NCI-H510A (cell line): ENCODE measurements at places on chromosomes 1 and 21.
A peak's percentile ranks its signal among the peaks of the same experiment; 100 is the strongest.

GRCh38 chr1:188427642-188428041 is 1598.9 kb downstream of the PLA2G4A start:
- DNase-seq: no peak

DNA sequence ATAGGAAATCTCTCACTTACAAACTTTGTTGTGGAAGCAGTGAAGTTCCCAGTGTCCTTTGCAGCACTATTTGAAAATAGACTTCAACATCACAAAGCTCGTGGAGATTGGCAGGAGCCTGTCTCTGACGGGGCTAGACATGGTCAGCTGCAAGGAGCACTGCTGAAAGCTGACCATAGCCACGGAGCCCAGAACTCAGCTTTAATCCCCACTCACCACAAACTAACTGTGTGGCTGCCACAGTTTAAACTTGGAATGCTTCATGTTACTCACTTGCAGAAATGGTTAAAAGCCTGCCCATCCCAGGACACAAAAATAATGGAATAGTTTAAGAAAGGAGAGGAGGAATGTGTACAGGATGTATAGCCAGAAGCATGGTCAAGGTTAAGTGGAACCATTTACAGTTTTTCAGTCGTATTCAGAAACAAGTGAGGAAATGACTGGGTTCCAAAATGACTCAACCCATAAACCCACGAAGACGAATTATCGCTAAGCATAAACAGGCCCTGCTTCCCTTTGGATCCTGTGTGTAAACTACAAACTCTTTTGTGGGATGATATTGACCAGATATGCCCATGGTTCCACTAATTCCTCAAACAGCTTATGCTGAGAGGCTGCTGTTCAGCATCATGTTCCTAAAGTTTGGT is 18.2 kb downstream of the DNALI1 start:
- no peak for DNase-seq

DNA sequence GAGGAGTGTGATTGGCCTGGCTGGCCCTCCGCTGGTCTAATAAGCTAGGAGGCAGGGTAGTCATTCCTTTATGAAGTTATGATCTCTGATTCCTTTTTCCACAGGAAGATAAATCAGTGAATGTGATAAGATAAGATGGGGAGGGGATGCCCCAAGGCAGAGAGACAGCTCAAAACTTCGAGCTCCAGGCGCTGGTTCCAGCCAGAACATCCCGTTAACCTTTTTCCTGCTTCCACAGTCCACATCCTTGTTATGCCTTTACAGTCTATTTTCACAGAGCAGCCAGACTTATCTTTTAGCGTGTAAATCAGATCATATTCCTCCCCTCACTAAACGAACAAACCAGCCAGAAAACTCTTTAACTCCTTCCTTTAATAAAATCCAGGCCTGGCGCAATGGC is 38.5 kb upstream of the BMP8B start:
- DNase-seq: peak; percentile 91

DNA sequence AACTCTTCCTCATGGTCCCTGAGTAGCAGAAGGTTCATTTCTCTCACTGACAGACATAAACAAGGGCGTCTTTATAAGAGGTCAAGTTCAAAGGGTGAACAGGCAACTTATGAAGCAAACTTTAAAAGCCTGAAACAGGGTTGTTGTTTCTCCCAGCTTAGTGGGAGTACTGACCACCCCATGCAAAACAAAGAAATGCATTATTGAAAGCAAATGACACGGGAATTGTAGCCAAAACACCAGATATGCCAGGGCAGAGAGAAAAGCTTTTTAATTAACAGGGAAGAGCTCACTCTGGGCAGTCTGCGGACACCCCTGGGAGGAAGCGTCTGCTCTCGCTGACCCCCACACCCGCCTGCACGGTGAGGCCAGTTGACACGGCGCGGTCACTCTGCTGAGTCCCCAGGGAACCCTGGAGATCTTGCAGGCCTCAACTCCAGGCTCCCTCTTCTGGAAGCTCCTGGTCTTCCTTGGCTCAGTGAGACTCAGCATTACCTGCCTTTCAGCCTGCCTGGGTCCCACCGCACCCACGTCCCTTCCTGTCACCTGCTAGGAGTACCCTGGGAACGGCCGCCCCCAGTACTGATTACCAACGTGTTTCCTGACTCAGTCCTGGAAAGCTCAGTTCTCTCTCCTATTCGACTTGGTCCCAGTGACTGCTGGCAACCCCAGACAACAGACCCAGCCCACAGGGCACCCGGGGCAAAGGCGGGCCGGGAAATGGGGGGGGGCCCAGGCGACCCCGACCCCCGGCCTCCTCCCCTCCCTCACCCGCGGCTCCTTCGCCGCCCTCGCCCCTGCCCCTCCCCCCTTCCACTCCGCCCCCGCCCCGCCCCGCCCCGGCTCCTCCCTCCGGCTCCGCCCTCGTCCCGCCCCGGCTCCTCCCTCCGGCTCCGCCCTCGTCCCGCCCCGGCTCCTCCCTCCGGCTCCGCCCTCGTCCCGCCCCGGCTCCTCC is 972 bp downstream of the CFAP410 start:
- peak; percentile 29 for DNase-seq

DNA sequence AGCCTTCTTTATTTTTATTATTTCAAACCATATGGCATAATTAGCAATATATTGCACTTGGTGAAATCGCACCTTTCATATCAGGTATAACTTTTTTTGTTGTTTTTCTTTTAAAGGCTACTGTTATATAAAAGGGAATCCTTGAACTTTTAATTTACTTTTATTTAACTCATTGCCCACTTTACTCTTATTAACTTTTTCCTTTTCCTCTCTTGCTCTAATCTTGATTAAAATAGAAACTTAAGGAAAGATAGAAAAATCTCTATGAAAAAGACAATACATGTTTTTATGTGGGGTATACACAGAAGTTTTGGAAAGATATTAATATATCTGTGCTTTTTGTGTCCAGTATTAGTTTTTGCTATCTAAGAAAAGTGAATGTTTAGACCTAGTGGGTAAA is 805.8 kb downstream of the USP25 start:
- DNase-seq: no peak

- no peak for DNase-seq
Measured at GRCh38 chr1:184329245-184329953, 57.4 kb upstream of the C1orf21 start.

DNA sequence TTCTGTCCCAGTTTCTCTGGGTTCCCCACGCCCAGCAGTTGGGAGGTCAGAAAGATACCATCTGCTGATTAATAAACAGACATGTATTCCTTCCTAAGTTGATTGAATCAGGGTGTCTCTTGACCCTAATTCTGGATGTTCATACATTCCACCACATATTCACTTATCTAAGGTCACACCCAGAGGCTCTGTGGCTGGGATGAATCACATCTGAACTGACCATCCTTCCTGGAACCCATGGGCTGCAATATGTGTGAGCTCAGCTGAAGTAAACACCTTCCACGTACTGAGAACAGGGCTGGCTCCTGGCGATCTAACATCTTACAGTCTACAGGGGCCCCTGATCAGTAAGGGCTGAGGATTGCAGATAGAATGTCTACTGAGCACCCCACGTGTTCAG is 20.5 kb upstream of the TRABD2B start:
- DNase-seq: no peak

DNA sequence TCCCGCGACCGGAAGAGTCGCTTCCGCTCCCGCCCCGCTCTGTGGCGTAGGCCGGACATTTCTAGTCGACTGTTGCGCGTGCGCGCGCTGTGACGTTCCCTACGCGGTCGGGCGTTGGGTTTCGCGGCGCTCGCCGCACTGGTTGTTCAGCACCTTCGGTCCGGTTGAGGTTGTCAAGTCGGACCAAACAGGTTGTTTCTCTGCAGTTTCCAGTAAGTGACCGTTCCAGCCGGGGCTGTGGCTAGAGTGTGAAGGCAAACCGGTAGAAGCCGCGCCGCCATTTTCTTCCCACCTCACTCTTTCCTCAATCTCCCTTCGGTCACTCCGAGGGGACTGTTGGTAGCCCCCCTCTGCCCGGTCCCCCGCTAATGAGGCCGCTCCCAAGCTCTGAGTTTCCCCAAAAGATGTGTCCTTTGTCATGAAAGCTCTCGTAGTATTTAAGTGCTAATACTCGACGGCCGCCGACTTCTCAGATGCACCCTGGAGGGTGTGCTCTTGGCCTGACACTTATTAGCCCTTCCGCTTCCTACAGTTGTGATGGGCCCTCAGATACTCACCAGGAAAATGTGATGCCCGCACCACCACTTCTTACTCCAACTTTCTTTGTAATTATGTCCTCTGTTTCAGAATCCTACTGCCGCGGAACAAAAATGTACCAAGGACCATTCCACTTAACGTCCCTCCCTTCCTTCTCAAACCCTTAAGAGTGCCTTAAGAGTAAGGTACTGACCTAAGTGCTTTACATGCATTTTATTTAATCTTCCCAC is 56.3 kb downstream of the TRAF5 start:
- DNase-seq: peak; percentile 90

- no peak for DNase-seq
Measured at GRCh38 chr21:41961282-41961701, 7.5 kb upstream of the C2CD2 start.

DNA sequence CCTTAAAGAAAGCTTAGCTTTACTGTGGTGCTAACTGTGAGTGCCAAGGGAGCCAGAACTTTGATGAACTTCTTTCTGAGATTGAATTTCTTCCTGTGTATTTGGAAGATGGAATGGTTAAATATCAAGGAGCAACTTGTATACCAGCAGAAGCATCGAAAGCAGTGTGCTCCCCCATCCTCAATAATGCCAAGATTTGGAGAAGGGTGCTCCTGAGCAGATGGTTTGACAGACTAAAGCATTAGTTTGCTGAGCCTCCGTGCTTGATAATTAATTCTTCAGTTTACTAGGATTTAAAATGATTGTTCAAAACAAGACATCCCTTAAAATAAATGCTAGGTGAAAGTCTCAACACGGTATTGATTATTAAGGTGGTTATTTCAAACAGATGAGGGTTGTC is 42.4 kb upstream of the AKT3 start:
- DNase-seq: no peak

DNA sequence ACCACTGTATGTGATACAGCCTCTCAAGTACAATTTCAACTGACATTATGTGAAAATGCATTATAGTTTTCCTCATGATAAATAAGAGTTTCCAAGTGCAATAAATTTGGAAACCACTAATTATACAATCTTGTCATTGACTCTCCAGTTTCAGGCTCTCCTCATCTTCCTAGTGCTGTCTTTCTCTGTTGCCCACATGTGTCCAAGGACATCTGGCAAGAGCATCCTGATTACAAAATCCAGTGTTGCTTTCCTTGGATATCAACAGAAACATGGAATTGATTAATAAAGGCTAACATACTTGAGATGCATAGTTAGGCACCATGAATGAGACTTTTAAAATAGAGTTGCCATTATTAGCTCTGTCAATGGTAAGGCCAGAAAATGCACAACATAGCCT is 15.6 kb upstream of the MAP10 start:
- DNase-seq: no peak

GRCh38 chr1:15167386-15167785 is 13.8 kb downstream of the TMEM51 start:
- DNase-seq: no peak

GRCh38 chr21:34713621-34714020 is 44.8 kb downstream of the CLIC6 start:
- no peak for DNase-seq

DNA sequence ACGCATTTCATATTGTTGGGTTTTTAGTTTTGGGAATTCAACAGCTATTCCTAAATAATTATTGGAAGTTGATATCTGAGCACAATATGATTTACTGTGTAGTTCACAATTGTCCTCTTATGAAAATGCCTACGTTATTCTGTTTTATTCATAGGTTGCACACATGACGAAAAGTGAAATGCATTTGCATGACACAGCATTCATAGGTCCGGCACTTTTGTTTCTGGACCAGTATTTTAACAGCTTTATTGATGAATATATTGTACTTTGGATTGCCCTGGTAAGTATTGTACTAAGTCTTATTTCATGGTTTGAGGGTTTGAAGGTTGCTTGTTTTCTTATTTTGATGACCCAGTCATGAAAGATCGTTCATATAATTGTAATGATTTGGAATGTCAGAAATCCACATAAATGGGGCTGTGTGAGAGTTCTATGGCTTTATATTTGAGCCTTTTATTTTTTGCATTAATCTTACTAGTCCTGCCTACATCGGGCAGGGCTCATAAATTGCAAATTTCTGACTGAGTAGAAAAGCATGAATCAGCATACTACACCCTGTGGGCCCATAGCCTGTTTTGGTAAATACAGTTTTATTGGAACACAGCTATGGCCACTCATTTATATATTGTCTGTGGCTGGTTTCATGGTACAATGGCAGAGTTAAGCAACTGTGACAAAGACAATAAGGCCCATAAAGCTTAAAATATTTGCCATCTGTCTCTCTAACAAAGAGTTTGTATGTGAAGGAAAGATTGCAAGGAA is 17.0 kb downstream of the DENND2D start:
- DNase-seq: no peak
